ENCODE measurements at places on chromosomes 12 and 14.
A peak's percentile ranks its signal among the peaks of the same experiment; 100 is the strongest.

DNA sequence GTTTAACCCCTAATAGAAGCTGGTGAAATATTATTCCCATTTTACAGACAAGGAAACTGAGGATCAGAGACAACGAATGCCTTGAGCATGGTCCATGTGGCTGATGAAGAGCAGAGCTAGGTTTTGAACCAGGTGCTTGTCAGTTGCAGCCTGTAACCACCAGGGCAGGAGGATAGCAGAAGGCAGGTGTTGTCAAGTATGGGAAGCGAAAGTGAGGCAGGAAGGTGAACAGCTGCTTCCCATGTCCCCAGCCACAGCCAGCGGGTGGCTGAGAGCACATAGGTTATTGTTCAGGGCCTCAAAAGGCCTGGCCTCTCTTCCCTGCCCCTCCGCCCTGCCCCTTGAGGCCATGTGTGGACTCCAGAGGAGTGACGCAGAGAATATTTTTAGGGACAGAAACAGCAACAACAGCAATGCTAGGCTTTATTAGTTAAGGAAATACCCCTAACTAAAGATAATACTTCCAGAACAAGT is 39.6 kb downstream of the IQSEC3 start:
- DNase-seq = no peak

DNA sequence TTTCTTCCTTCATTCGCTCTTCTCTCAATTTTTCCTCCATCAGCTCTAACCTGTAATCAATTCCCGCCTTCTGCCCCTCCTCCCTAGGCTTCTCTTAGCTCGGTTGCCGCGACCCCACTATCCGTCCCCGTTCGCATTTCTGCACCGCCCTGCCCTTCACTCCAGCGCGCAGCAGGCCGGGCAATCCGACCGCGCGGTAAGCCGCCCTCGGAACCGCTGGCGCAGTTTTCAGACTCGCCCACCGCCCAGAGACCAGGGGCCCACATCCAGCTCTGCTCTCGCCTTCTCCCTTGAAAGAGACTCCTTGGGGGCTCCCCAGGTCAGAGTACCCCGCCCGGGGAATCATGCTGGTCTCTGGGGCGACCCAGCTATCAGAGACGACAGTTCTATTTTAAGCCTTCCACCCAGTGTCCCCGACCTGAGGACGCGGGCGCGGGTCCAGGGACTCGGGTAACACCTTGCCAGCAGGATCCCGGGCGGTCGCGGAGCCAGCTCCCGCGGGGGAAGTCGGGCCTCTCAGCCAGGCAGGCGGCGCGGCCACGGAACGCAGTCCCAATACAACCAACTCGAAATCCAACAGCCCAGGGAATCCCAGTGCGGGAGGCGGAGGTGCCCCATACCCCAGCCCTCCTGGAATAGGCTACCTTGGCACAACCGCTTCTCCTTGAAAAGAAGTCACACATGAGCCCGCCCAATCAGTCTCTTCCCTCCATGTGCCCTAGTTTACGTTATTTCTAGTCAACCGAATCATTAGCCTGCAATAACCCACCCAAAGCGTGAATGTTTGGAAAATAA is 5.7 kb upstream of the SLC38A4 start:
- no peak for DNase-seq

DNA sequence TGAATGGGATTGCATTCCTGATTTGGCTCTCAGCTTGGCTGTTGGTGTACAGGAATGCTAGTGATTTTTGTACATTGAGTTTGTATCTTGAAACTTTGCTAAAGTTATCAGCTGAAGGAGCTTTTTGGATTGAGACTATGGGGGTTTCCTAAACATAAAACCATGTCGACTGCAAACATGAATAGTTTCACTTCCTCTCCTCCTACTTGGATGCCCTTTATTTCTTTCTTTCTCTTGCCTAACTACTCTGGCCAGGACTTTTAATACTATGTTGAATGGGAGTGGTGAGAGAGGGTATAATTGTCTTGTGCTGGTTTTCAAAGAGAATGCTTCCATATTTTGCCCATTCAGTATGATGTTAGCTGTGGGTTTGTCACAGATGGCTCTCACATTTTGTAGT is 141.5 kb downstream of the CEP83 start:
- DNase-seq = no peak

DNA sequence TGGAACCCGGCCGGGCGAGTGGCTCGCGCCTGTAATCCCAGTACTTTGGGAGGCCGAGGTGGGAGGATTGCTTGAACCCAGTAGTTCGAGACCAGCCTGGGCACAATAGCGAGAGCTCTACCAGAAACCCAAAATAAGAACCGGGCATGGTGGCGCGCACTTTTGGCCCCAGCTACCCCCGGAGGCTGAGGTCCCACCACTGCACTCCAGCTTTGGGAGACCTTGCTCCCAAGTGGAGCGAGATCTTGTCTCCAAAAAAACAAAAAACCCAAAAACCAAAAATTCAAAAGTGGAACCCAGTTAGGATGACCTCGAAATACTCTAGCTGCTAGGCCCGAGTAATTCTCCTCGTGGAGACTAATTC is 769 bp upstream of the VTI1B start:
- DNase-seq = no peak

DNA sequence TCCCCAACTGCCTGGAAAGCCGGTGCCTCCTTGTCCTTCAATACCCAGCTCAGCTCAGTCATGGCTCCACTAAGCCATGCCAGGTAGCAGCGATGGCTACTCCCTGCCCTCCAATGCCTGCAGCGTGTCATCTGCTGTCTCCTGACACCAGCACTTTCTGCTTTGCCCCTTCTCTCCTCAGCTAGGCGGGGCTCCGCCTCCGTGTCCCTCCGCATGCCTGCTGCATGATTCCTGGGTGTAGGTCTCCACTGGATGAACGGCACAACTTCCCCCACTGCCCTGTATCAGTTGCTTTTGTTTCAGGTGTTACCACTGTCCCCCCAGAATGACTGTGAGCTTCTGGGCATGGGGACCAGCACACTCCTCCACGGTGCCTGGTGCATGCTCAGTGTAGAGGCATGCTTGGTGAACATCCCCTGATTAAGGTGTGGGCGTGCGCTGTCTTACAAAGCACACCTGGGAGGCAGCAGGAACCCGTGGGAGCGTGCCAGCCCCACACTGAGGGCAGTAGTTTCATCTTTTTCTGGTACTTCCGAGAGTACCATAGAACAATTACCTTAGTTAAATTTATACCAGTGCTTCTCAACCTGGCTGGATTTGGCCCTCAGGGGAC is 179.4 kb upstream of the PRMT8 start:
- no peak for DNase-seq

DNA sequence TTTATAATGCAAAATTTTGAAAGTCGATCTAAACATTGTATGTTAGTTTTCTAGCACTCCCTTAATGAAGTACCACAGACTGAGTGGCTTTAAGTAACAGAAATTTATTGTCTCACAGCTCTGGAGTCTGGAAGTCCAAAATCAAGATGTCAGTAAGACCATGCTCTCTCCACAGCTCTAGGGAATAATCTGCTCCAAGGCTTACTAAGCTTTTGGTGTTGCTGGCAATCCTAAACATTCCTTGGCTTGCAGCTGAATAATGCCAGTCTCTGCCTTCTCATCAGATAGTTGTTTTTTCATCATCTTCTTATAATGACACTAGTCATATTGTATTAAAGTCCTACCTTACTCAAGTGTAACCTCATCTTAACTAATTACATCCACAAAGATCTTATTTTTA is 102.2 kb downstream of the RASSF9 start:
- no peak for DNase-seq

GRCh38 chr12:68505970-68506369 is 104.7 kb upstream of the RAP1B start:
- no peak for DNase-seq

- DNase-seq = no peak
Observed at GRCh38 chr14:75515629-75515996, 6.7 kb upstream of the BATF start.

DNA sequence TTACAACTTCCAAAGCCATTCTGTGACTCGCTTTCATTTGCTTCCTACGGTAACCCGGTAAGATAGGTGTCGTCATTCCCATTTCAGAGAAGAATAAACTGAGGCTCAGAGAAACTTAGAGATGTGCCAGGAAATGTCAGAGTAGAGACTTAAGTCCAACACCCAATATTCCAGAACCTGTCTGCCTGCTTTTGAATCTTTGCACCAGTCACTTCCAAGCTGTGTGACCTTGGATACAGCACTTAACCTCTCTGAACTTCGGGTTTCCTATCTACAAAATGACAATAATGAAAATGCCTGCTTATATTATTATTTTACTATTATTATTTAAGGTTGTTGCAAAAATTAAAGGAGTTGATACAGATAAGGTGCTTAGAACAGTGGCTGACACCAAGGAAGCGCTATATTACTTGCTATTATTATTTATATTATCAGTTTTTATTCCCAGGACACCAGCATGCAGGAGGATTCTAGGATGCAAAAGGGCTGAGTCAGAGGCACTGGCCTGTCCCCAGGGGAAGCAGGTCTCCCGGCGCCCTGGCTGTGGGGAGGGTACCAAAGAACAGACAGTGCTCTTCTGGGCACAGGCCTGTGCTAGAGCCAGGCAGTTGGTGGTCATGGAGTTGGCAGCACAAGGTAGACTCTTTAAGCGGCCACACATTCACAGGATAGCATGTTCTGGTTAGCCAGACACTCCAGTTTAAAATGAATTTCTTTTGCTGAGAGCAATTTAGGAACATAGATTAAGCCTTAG is 5.4 kb downstream of the HSPB8 start:
- no peak for DNase-seq

- no peak for DNase-seq
Observed at GRCh38 chr12:123091230-123092150, 59.4 kb downstream of the PITPNM2 start.

DNA sequence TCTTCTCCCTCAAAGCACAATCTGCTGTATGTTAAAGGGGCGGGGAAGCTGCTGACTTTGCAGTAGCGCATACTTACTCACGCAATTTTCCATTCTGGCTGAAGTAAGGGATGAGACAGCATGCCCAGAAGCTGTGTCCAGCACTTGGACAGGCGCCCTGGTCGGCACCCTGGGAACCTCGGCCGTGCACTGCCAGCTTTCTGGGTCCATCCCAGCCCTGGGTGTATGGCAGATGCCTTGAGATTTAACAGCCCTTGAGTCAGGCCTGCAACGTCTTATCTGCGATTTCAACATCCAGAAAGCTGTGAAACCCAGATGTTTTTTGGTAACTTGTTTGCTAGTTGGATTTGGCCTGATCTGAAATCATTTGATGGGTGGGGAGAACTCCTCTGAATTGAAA is 16.1 kb downstream of the EML1 start:
- DNase-seq = peak; percentile 94

DNA sequence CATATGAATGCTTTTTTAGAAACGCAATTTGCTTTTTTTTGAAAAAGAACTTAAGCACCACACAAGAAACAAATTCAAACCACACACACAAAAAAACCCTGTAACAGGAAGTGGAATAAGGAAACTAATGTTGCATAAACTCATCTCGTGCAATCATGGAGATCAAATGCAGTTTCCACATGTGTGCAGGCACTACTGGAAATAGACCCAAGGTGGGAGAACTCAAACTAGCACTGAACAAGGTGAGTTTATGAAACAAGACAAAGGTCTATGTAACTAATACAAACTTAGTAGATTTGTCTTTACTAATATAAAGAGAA is 17.5 kb downstream of the NIN start:
- DNase-seq = no peak

DNA sequence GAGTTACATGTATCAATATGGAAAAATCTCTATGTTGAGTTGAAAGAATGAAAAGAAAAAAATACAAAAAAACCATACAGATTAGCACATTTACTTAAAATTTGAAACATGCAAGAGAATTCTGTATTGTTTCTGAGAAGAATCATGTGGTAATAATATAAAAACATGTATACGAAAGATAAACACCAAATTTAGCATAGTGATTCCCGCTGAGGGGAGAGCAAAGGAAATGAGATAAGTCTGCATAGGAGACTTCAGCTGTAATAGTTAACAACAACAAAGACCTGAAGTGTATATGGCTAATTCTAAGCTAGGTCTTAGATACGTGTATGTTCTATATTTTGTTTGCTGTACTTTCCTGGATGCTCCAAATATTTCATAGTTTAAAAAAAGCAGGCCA is 46.5 kb downstream of the FNTB start:
- DNase-seq = no peak

- peak; percentile 38 for DNase-seq
Observed at GRCh38 chr14:50619569-50620141, 48.5 kb downstream of the SAV1 start.

- DNase-seq = peak; percentile 86
Observed at GRCh38 chr14:94598816-94599655, 13.2 kb upstream of the SERPINA3 start.

DNA sequence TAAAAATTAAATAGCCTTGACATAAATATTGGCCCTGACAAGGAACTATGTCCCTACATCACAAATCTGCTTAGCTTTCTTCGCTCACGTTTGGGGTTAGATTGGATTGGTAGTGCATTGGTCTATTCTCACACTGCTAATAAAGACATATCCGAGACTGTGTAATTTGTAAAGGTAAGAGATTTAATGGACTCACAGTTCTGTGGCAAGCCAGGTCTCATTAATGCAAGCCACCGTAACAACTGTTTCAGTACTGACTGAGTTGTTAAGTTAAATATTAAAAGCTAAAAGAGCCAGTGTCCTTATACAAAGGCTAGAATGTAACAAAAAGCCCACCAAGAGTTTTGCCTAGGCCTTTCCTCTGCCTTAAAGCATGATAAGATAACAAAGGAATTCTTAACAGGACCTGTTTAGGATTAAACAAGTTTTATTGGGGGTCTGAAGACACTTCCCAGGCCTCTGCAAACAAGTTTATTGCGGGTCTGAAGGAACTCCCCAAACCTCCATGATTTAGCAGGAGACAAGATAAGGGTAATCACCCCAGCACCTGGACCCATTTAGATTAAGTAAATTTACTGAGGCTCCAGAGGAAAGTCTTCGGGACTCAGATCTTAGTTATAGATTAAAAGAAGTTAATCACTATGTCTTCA is 88.2 kb upstream of the PTGDR start:
- DNase-seq = no peak

DNA sequence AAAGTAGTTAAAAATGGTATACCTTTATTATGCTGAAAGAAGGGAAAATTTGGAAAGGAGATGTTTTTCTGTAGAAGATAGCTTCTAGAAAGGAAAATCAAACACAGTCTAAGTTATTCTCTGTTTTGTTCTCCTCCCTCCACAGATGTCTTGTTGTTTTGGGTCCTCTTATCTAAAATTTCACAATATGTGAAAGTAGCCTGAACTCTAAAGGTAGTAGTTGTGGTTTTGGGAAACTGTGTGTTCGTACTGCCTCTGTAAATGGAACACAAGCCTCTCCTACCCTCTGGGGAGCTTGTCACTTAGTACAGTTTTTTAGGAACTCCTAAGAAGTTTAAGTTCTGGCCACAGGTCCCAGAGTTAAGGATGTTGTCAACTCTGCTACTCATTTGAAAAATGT is 112.6 kb downstream of the CRADD start:
- no peak for DNase-seq

All from AG09309 (cell line).